ENCODE measurements at places on chromosomes 12 and 14. TPM values are rescaled to one million over a fixed set of nuclear protein-coding genes. Genes with fewer than 3 reads are reported as not detected.

The CCDC197 gene
- total RNA-seq = not detected

The KRT8 gene
- 3,255 TPM for total RNA-seq

The SIX1 gene
- 10.1 TPM for total RNA-seq

The GALNT8 gene
- not detected for total RNA-seq

The BBOF1 gene
- total RNA-seq = 3.6 TPM

The TRHDE gene
- total RNA-seq = 0.09 TPM

The PLEKHH1 gene
- 3.5 TPM for total RNA-seq

The MGAT4C gene
- 0.18 TPM for total RNA-seq

The SYCP3 gene
- not detected for total RNA-seq

The ZDHHC22 gene
- total RNA-seq = 0.11 TPM

The GZMH gene
- total RNA-seq = not detected

The PDZRN4 gene
- total RNA-seq = not detected

All from A549 treated with RU486 at 1 μM for 4 hours (cell line).